Naive thymus-derived CD4-positive, alpha-beta T cell (primary cell): ENCODE measurements at places on chromosomes 12 and 14. TPM values are rescaled to one million over a fixed set of nuclear protein-coding genes. Genes with fewer than 3 reads are reported as not detected.

DNA sequence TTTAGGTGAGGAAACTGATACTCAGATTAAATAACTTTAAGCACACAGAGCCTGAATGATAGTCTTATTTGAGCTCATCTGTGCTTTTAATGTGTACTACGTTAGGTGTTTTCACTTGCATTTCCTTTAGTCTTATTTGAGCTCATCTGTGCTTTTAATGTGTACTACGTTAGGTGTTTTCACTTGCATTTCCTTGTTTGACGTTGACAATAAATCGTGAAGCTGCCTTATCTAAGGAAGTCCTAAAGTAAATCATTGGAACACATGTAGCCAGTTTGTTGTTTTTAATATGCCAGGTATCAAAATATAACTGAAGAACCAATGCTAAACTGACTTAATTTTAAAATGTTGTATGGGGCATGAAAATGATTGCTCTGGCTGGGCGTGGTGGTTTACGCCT, 2.0 kb downstream of the RAP1B start:
- DNase-seq, result peak; percentile 53
- no peaks in the 10 kb centered on the region for H3K27me3 ChIP-seq
- no peaks in the 10 kb centered on the region for H3K36me3 ChIP-seq
- H3K4me1 ChIP-seq, result peaks cover 27% of the 10 kb centered on the region

C12orf54 gene
- total RNA-seq, result not detected

DNA sequence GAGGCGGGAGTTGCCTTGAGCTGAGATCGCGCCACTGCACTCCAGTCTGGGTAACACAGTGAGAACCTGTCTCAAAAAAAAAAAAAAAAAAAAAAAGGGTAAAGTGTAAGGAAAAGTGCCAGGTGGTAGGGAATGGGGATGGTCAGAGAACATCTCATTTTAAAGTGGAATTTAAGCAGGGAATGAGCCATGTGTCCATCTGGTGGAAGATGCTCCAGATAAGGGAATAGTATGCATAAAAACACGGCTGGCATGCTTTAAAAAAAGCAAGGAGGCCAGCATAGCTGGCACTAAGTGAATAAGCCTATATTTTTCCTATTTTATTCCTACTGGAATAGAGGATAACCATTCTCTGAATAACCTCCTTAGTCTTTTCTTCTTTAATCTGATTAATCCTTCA, 33.7 kb downstream of the FAM186A start:
- H3K27ac ChIP-seq, result no peak overlapping the region
- H3K27me3 ChIP-seq, result no peaks in the 10 kb centered on the region
- no peaks in the 10 kb centered on the region for H3K4me1 ChIP-seq
- no peak for DNase-seq
- no peaks in the 10 kb centered on the region for H3K36me3 ChIP-seq

DNA sequence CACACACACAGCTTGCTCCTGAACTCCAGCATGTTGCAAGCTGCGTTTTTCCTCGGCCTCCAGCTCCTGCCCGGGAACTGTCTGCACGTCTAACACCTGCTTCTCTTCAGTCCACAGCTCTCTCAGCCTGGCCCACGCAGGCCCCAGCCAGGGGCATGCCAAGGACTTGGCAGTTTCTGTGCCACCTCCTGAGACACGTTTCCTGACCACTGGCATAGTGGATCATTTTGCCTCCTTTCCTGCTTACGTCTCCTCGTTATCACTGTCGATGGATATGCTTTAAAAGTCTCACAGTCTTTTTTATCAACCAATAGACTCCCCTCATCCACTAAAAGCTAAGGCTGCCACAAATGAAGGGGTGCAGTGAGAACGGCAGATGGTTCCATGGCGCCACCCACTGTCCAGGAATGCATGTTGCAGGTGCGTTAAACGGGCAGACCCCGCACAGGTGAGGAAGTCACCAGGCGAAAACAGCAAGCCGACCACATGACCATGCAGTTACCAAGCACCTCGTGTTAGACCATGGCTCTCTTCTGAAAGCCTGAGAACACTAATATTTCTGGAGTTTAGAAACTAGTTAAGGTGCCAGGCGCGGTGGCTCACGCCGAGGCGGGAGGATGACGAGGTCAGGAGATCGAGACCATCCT, 14.7 kb upstream of the TEAD4 start:
- H3K4me1 ChIP-seq, result no peaks in the 10 kb centered on the region
- H3K27ac ChIP-seq, result no peak overlapping the region
- H3K27me3 ChIP-seq, result no peaks in the 10 kb centered on the region
- H3K36me3 ChIP-seq, result peaks cover 4% of the 10 kb centered on the region

DNA sequence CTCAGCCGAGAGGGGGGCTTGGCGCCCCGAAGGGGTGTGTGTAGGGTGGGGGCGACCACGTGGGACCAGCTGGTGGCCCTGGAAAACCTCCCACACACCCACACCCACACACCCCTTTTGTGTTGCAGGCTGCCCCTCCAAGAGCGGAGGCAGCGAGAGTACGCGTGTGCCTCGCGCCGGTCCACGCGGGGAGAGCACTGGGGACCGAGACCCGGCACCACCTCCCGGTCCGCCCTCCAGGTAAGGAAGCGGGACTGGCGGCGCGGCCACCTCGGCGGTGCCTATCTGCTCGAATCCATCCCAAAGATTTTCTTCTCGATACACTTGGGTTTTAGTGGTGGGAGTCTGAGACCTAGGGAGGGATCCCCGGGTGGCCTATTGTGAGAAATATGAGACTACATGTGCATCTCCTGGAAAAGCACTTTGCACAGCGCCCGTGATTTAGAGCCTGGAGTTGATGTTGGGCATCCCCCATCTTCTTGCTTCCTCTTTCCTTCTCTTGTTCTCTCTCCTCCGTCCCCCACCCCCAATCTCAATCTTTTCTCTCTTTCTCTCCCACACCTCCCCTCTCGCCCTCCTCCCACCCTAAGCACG, 393 bp downstream of the SYT1 start:
- no peaks in the 10 kb centered on the region for H3K36me3 ChIP-seq
- DNase-seq, result no peak
- H3K4me3 ChIP-seq, result no peak overlapping the region
- H3K27ac ChIP-seq, result no peak overlapping the region
- no peaks in the 10 kb centered on the region for H3K4me1 ChIP-seq

DNA sequence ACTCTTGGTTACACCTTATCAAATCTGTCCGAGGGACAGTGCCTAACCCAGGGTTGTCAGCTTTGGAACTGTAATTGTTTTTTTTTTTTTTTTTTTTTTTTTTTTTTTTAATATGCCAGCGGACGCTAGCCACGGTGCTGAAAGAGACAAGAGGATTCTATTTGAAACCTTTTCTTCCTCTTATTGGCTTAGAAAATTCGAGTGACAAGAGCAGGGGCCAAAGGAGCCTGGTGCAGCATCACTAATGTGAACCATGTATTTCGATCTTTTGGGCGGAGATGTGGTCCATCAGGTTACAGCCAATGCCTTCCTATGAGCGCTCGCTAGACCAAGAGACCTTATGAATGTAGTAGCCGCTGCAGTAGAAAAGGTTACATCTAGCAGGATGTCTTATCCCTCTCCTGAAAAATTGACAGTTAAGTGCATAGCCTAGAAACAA, 922 bp downstream of the PTPRR start:
- no peaks in the 10 kb centered on the region for H3K36me3 ChIP-seq
- no peak overlapping the region for H3K27ac ChIP-seq
- DNase-seq, result no peak
- H3K27me3 ChIP-seq, result no peaks in the 10 kb centered on the region
- H3K4me1 ChIP-seq, result no peaks in the 10 kb centered on the region

DNA sequence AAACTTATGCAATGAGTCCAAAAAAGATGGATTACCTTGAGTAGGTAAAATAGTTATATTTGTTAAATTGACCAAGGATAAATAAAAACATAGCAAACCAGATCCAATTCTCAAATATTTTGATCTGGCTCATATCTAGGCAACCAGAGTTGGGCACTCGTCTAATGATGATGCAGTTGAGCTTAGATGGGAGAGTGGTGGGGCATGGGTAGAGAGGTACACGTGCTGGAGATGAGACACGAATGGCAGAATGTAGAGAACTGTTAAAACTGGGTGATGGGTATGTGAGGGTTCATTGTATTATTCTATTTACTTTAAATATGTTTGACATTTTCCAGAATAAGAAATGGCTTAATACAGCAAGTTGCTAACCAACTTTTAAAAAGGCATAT, 7.6 kb upstream of the RNF34 start:
- no peaks in the 10 kb centered on the region for H3K27me3 ChIP-seq
- no peak for DNase-seq
- peaks cover 7% of the 10 kb centered on the region for H3K4me1 ChIP-seq

DPF3 gene
- 0.73 TPM for total RNA-seq

DNA sequence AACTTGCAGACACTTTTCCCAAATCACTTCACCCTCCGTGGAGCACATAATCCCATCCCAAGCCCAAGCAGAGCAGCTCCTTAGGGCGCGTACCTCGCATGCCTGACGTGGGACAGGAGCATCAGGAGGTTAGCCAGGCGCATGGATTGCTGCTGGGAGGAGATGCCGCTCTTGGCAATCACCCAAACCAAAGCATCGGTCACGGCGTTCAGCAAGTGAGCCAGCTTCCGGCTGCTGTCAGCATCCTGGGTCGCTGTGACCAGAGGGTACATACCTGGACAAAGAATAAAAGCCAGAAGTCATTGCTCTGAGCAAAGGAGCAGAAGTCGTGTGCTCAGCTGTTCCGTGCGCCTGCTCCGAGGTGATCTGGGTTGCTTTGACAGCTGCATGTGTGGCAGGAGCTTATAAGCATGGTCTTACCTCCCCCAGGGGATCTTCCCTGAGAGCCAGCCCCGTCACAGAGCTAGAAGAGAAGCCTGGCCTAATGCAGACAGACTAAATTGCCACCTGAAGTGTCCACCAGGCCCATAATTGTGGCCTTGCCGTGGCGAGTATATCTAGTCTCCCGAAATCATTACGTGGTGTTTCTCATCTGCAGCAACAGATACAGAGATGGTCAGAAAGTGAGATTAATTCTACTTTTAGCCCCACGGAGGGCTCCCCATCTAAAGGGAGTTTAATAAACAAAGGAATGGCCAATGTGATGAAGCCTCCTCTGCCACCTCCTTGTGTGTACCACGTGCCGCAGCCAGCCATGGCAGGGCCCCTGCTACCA, 59.1 kb downstream of the ESR2 start:
- no peaks in the 10 kb centered on the region for H3K27me3 ChIP-seq
- no peaks in the 10 kb centered on the region for H3K4me1 ChIP-seq
- no peak overlapping the region for H3K4me3 ChIP-seq
- no peaks in the 10 kb centered on the region for H3K36me3 ChIP-seq
- DNase-seq, result no peak
